ENCODE measurements at places on chromosomes 12 and 14. TPM values are rescaled to one million over a fixed set of nuclear protein-coding genes. Genes with fewer than 3 reads are reported as not detected.

SCYL2 gene
- total RNA-seq: 12.1 TPM

RASAL1 gene
- total RNA-seq: not detected

B4GALNT1 gene
- total RNA-seq: 0.77 TPM

LALBA gene
- total RNA-seq: not detected

FAM222A gene
- under 0.01 TPM for total RNA-seq

APOF gene
- not detected for total RNA-seq

SPX gene
- total RNA-seq: 0.63 TPM

PTPRB gene
- total RNA-seq: 0.09 TPM

FBRSL1 gene
- total RNA-seq: 0.79 TPM

KCNJ8 gene
- total RNA-seq: 5.5 TPM

P3H3 gene
- total RNA-seq: 72.0 TPM

GPRC5D gene
- not detected for total RNA-seq

PPM1H gene
- total RNA-seq: 0.17 TPM

MEG3 gene
- total RNA-seq: 226 TPM

KLHL33 gene
- 0.60 TPM for total RNA-seq

ACTN1 gene
- total RNA-seq: 155 TPM

PIK3C2G gene
- total RNA-seq: not detected

NGB gene
- not detected for total RNA-seq

IAPP gene
- not detected for total RNA-seq

MYH6 gene
- not detected for total RNA-seq

ARPC3 gene
- total RNA-seq: 183 TPM

GZMB gene
- total RNA-seq: not detected

KLHDC1 gene
- 9.0 TPM for total RNA-seq

PRR4 gene
- total RNA-seq: 0.32 TPM

ANKS1B gene
- 0.52 TPM for total RNA-seq

TSPAN8 gene
- total RNA-seq: not detected

GPRC5A gene
- total RNA-seq: 7.6 TPM

RARG gene
- total RNA-seq: 35.3 TPM

NPFF gene
- total RNA-seq: not detected

NR1H4 gene
- total RNA-seq: not detected

CLEC7A gene
- not detected for total RNA-seq

STXBP6 gene
- 7.6 TPM for total RNA-seq

PTPRO gene
- 0.17 TPM for total RNA-seq

SDR9C7 gene
- total RNA-seq: not detected

KRT73 gene
- total RNA-seq: not detected

TRIAP1 gene
- 32.2 TPM for total RNA-seq

ACOT4 gene
- 0.32 TPM for total RNA-seq

DPF3 gene
- 8.1 TPM for total RNA-seq

HOXC12 gene
- total RNA-seq: not detected

STRN3 gene
- 82.0 TPM for total RNA-seq

DHRS2 gene
- total RNA-seq: 0.17 TPM

ALG10 gene
- total RNA-seq: 4.3 TPM

VRTN gene
- total RNA-seq: not detected

GALNT9 gene
- total RNA-seq: 0.95 TPM

LBHD2 gene
- total RNA-seq: not detected

CAPZA3 gene
- total RNA-seq: not detected

RERGL gene
- not detected for total RNA-seq

OASL gene
- total RNA-seq: 0.17 TPM

SCNN1A gene
- total RNA-seq: 0.16 TPM

RASSF9 gene
- total RNA-seq: 0.47 TPM

PLBD1 gene
- 0.95 TPM for total RNA-seq

EMP1 gene
- 71.4 TPM for total RNA-seq

Measured in bronchial smooth muscle cell (primary cell).